ENCODE measurements at places on chromosomes 4 and X. TPM values are rescaled to one million over a fixed set of nuclear protein-coding genes. Genes with fewer than 3 reads are reported as not detected.

SPANXA2 gene
- total RNA-seq: not detected

ITIH6 gene
- not detected for total RNA-seq

INPP4B gene
- total RNA-seq: 16.0 TPM

PCDH10 gene
- total RNA-seq: 1.0 TPM

USP53 gene
- total RNA-seq: 21.7 TPM

NOX1 gene
- not detected for total RNA-seq

ARHGAP6 gene
- 12.0 TPM for total RNA-seq

EPGN gene
- total RNA-seq: not detected

- DNase-seq: no peak
Observed at GRCh38 chr4:147351083-147351787, 129.7 kb upstream of the EDNRA start.

DNA sequence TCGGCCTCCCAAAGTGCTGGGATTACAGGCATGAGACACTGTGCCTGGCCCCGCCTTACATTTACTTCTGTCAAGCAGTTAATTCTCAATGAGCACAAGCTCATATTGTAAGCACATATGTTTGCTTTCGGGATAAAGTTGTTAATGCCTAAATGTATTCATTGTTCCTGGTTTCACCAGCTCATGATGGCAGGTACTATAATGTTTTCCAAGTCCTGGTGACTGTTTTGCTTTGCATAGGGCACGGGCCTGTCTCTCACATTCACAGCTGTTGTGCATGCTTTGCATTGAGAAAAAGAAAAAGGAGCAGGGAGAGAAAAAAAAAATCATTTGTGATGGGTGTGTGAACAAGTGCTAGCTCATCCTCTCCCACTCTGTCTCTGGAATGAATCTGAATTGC is 661.2 kb upstream of the TENM3 start:
- DNase-seq: no peak

- no peak for DNase-seq
Observed at GRCh38 chr4:24076811-24077210, 187.0 kb upstream of the PPARGC1A start.

DNA sequence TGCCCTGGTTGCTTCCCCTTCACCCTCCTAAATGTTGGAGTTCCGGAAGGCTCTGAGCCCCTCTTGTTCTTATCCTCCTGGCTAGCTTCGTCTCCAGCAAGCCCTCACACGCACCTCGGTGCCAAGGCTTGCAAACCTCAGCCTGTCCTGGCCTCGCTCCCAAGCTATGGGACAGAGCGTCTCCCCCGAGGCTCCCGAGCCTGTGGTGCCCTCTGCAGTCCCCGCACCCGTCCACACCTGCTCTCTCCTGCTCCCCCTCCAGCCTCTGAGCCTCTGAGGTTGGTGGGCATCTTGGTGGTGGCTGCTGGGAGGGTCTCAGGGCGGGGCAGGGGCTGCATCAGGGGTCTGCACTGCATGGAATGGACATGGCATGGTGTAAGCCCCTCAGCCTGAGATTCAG is 63.2 kb downstream of the TRMT44 start:
- no peak for DNase-seq

GRCh38 chr4:88382621-88383020 is 4.0 kb downstream of the HERC6 start:
- DNase-seq: no peak

DNA sequence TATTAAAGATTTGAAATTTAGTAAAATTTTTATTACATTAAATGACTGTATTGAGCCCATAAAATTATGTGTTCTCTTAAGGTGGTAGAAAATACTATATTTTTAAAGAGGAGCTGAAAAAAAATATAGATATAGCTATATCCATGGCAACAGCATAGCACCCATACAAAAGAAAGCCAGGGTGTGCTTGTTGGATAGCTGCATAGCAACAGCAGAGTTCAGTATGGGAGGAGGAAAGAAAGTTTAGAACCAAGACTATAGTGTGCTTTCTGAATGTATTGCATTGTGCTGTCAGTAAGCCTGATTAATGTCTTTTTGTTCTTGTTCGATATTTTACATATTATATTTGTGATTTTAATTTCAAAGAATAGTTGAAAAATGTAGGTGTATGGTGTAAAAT is 78.4 kb downstream of the GRID2 start:
- no peak for DNase-seq

DNA sequence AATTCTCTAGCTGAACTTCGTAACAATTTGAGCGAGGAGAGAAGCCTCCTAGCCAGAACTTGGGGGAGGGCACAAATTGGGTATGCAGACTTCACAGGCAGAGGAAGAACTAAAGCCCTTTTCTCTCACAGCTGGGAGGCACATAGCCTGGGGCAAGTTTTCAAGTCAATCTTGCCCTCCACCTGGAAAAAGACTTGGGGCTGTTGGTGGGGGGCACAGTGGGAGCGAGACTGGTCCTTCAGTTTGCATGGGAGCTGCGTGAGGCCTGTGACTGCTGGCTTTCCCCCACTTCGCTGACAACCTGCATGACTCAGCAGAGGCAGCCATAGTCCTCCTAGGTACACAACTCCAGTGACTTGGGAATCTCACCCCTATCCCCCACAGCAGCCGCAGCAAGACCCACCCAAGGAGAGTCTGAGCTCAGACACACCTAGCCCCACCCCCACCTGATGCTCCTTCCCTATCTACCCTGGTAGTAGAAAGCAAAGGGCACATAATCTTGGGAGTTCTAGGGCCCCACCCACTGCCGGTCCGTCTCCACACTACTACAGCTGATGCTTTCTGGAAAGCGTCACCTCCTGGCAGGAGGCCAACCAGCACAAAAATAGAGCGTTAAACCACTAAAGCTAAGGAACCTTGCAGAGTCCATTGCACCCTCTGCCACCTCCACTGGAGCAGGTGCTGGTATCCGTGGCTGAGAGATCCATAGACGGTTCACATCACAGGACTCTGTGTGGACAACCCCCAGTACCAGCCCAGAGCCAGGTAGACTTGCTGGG is 160.8 kb downstream of the CBLL2 start:
- DNase-seq: no peak

DNA sequence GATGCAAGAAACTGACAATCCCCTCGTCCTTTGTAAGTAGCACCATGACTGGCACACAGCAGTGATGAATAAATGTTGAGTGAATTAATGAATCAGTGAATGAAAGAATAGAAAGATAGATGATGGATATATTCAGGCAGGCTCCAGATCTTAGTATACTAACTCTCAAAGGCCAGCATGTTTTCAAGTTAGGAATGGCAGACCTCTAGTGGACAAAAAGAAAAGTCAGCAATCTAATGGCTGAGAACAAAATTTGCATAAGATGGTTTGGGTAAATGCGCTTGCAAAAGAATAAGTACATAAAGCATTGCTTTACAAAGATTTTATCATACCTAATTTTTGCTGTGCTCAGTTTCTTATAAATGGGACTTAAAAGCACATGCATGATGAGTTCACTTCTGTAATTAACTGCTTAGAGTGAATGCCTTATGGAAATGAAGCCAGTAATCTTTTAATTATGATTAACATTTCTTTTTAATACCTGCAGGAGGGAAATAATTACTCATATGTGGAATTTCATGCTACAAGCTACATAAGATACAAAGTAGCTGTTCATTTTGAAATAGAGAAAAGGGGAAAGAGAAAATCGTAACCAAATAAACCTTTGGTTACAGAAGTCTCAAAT is 126.9 kb upstream of the GPRIN3 start:
- DNase-seq: peak; percentile 12

- DNase-seq: no peak
Observed at GRCh38 chrX:107970073-107970472, 12.1 kb downstream of the TEX13B start.

DNA sequence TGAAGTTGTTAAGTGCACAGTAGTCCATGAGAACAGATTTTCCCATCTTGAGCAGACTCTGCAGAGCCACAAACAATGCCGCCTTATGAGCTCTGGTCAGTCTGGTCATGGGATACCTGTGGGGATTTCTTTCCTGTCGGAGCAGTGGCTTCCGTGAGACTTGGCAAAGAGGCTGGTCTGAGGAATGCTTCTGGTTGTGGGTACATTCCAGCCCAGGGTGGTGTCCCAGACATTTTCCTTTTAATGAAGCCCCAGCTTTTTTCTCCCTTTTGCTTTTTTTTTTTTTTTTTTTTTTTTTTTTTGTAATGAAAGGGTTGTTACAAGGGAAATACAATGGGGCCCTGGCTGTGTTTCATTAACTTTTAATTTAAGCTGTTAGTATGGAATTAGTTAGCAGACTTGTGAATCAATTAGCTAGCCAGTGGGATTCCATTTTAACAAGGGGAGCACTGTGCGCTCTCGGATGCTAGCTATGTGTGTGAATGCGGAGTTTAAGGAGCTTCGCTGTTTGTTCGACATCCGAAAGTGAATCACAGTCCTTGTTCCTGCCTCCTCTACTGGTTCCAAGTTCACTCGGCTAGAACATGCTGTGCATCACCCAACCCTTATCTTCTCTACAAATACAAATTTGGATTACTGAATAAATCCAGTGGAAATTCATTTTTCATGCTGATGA is 225.1 kb downstream of the CBR4 start:
- DNase-seq: peak; percentile 44

DNA sequence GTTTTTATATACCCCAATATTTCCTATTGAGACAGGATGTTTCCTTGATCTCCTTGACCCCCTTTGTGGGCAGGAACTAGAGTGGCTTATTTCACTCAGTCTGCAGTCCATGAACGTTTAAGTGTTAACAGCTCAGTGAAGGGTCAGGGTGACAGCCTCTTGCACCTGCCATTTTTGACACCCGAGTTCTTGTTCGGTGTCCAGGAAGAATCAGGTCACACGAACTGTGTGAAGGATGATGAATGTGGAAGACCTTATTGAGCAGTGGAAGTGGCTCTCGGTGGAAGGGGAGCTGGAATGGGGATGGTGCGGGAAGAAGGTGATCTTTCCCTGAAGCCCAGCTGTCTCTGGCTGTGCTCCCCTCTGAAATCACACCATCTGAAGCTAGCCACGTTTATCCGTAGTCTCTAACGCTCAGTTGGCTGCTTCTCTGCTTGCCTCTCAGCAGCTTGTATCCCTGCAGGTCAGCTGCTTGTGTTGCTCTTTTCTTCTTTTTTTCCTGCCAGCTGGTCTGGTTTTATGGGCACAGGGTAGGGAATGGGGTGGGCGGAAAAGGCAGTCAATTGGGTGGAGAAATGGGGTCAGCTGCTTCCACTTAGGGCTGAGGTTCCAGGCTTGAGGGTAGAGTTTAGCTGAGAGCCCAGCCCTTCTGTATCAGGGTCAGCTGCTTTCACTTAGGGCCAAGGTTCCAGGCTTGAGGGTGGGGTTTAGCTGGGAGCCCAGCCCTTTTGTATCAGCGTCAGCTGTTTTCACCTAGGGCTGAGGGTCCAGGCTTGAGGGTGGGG is 29.0 kb upstream of the CCNG2 start:
- DNase-seq: no peak

- no peak for DNase-seq
Observed at GRCh38 chrX:53481093-53481492, 46.9 kb upstream of the HSD17B10 start.

DNA sequence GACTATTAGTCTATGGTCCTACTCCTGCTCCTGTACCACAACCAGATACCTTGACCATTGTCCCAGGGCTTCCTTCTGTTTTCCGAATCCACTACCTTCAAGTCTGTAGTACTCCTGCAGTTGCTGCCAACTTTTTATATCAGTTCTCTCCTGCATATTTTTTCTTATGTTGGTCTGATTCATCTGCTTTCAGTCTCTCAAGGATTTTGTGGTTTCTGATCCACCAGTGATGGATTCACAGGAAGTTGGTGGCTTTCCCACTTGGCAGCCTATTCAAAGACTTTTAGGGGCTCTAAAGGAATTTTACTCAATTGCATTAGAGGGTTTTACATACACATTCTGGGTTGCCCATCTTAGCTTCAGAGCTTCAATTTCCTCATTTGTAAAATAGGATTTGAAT is 23.6 kb downstream of the KIF4A start:
- no peak for DNase-seq

GRCh38 chr4:185209031-185209851 is at the start of gene SNX25:
TSS of gene SNX25 (plus strand) at chr4:185209598. CDS start at chr4:185209827, 229 bp downstream.
- peak; percentile 87 for DNase-seq

DNA sequence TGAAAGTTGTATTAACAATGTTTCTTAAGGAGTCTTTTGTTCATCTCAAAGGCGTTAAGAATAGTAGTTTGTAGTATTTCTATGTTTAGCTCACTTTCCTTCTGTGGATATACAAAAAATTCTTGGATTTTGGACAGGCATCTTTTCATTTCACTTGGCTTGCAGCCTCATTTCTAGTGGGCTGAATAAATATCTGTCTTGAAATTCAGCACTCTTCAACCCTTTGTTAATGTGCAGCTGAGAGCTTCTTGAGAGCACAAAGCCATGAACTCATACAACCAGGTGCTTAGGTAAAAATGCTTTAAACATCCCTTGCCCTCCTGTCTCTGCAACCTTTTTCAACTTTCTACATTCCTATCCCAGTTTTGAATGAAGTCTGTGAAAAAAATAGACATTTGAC is 1003.2 kb downstream of the C4orf33 start:
- no peak for DNase-seq

DNA sequence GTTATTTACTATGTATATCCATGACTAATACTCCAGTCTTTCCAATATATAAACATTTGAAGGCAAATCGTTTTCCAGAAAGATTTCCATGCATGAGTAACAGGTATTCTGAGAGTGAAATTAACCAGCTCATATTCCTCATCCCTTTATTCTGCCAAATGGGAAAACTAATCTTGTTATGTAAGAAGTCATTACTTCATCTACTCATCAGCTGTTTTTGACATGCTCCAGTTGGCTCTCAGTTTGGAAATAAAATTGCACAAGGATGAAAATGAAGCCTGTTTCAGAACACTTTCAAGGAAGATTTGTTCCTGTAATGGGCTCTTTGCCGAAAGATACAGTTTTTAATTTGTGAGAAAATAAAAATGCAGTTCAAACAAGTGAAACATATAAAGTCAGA is 121.9 kb downstream of the KCTD8 start:
- no peak for DNase-seq

- no peak for DNase-seq
Observed at GRCh38 chr4:120293341-120293740, 226.7 kb upstream of the MAD2L1 start.

- no peak for DNase-seq
Observed at GRCh38 chr4:61374447-61374891, 174.3 kb downstream of the ADGRL3 start.

GRCh38 chr4:153655002-153655541 is 29.0 kb upstream of the TLR2 start:
- DNase-seq: no peak

- DNase-seq: no peak
Observed at GRCh38 chr4:5381961-5382441, 326.4 kb downstream of the EVC2 start.

Data from mucosa of gallbladder (tissue), 1 donor.